ENCODE measurements at places on chromosomes 16 and 17. TPM values are rescaled to one million over a fixed set of nuclear protein-coding genes. Genes with fewer than 3 reads are reported as not detected.
A peak's percentile ranks its signal among the peaks of the same experiment; 100 is the strongest.

GRCh38 chr17:16141685-16142084 lies 73.6 kb downstream of the NCOR1 start:
- no peak for DNase-seq

DNA sequence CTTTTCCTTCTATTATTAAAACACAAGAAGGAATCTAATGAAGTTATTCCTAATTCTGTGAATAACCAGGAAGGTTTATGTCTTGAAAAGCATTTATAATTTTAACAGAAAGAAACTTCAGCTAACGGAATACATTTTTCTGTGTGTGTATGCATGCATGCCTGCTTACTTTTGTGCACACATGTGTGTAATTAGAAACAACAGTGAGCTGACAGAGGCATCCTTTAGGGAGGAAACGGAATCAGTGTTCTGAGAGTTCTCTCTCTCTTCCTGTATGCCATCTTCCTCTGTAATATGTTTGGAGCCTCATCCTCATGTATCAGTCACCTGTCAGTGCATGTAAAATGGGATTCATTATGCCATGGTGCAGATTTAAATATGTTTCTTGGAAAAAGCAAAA lies 107.0 kb downstream of the MAP2K4 start:
- no peak for DNase-seq

DNA sequence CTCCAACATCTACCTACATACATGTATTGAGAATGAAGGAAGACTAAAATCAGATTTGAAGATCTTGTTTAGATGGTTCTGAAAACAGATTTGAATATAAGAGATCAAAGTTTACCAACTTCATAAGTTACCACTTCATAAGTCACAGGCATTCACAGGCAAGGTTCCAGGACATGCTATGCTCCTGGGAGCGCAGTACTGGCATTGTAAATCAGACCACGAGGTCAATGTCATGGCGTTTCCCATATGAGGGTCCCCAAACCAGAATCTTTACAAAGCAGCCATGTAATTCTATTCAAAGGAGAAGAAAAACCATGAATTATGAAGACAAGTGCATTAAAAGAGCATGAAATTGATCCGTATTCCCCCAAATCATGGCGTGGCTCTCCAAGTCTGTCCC lies 3.0 kb downstream of the CDH11 start:
- peak; percentile 29 for DNase-seq

GRCh38 chr16:78177987-78178386 lies 78.5 kb downstream of the WWOX start:
- DNase-seq, result no peak

DNA sequence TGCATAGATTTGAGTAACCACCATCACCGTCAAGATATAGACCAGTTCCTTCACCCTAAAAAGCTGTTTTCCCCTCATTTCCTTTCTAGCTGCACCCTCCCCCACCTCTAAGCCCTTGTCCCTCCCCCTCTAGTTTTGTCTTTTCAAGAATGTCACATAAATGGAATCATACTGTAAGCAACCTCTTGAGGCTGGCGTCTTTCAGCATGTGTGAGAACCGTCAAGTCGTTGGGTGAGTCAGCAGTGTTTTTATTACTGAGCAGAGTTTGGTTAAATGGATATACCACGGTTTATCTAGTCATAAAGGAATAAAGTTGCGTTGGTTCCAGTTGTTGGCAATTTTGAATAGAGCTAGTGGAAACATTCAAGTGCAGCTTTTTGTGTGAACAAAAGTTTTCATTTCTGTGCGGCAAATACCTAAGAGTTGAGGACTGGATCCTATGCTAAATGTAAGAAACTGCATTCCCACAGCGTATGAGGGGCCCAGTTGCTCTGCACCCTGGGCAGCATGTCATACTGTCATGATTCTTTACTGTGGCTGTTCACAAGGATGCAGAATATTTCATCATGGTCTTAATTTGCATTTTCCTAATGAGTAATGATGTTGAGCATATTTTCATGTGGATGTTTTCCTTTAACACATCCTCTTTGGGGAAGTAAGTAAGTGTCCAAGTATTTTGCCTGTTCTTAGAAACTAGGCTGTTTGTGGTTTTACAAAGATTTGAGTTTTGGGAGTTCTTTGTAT lies 264.3 kb downstream of the CPPED1 start:
- no peak for DNase-seq

GRCh38 chr17:57109393-57110151 lies 24.5 kb downstream of the AKAP1 start:
- DNase-seq, result peak; percentile 84

GRCh38 chr17:71535321-71535720 lies 585.5 kb upstream of the SOX9 start:
- DNase-seq, result no peak

MLX gene
- total RNA-seq, result 56.8 TPM

FAM20A gene
- total RNA-seq, result 4.2 TPM

Data from right cardiac atrium (tissue), 5 donors.